ENCODE measurements at places on chromosomes 1 and 21.
A peak's percentile ranks its signal among the peaks of the same experiment; 100 is the strongest.

DNA sequence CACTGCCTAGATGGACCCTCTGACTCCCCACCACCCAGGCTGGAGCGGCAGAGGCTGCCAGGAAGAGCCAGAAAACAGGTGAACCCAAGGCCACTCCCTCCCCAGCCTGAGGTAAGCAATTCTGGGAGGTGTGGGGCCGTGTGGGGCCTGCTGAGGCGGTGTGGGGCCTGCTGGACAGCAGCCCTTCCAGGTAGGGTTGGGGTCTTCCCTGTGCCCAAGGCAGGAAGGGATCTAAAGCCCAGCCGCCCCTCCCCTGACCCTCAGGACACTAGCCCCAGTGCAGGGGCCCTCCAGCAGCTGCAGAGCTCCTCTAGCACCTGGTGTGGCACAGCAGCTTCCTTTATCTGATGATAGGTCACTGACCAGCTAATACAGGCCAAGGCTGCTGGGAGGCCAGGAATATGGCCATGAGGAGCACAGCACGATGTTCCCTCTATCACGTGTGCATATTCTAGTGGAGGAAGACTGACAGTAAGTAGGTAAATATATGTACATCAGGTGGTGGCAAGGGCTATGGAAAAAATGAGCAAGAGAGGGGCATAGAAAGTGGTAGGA is 86.9 kb downstream of the IER5 start:
- no peak for ATAC-seq

DNA sequence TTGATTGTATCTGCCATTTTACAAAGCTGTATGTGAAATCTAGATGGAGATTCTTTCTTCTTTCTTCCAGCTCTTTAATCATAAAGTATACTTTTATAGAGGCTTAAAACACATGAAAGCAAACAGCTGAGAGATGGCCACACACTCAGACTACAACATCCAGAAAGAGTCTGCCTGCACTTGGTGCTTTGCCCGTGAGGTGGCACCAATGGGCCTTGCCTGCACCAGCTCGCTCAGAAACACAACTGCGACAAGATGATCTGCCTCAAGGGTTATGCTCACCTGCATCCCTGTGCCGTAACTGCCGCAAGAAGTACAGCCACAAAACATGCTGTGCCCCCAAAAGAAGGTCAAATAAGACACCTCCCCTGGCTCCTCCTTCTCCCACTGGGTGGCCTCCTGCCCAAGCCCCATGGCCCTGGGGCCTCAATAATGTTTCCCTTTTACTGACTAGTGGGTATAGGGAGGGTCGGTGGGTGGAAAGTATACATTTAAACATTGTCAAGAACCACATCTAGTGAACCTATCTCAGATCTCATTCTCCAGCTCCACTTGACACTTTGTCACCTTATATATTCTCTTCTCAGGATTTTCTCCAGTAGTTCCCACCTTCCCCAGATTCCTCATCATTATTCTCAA is 66.7 kb upstream of the ANGPTL3 start:
- ATAC-seq, result peak; percentile 43

GRCh38 chr1:66533804-66534740 is at the start of gene SGIP1:
Gene SGIP1, plus strand, starts transcription at chr1:66534153. Its CDS starts 206 bp downstream, at chr1:66534359.
- no peak for ATAC-seq

DNA sequence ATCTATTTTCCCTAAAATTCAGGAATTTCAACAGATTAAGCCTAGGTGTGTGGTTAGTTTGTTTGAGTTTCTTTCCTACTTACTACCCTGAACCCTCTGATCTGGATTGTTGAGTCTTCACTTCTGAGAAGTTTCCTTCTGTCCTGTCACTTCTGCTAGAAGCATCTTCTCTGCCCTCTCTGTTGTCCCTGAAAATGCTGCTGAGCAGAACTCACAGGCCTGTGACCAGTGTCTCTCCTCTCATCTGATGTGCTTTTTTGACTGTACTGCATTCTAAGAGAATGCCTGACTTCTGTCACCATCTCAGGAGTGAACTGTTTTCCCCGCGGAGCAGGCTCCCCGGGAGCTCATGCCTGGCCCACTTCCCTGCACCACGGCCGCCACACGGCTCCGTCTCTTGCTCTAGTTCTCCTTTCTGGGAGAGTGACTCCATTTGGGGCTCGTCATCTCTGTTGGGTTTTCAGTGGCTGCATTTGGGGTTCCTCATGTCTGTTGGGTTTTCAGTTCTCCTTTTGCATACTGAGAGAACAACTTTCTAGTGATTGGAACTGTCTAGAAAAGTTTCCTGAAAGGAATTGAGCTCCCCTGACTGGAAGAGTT is 77.9 kb downstream of the POFUT2 start:
- no peak for ATAC-seq

GRCh38 chr1:228297822-228298221 is 90.0 kb downstream of the OBSCN start:
- ATAC-seq, result no peak

DNA sequence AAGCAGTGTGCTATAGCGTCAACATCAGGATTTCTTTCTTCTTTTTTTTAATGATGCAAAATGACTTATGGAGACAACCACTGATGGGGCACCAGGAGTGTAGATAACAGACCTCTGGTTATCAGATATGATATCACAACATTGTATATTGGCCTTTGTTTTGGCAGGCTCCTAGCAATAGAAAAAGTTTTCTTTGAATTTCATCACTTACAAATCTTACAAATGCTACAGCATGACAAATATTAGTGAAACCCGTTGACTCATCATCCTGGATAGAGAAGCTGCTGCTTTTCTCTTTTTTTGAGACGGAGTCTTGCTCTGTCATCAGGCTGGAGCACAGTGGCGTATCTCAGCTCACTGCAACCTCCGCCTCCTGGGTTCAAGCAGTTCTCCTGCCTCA is 92.9 kb downstream of the LTN1 start:
- no peak for ATAC-seq

DNA sequence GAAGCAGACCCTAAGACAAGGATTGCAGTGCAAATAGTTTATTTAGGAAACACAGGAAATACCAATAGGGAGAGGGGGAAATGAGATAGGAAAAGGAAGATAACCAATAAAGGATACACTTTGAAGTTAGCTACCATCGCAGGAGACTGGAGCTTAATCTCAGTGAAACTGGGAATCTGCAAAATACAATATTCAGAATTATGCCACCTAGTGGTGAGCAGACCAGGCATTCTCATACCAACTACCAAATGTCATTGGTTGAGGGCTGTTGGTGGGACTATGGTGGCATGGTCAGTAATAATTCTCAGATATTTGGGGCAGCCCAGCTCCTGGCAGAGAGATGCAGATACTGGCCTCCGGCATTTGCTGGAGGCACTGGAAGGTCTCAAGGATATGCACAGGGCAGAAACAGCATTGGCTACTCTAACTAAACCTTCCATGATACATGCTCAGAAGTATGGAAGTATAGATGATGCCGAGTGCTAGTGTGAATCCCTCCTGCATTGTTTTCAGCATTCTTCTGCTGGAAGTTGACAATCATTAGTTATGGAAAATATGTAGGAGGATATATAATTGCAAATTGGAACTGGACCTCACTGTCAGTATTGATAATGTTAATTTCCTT is 11.8 kb upstream of the ZFP69B start:
- ATAC-seq, result peak; percentile 48

- no peak for ATAC-seq
These were observed 149.4 kb downstream of the FAM78B start for GRCh38 chr1:166017395-166017794.

GRCh38 chr1:20154301-20154831 is 15.2 kb downstream of the PLA2G2F start:
- no peak for ATAC-seq

- ATAC-seq, result no peak
These were observed 83.0 kb downstream of the MAN1C1 start for GRCh38 chr1:25699500-25700143.

DNA sequence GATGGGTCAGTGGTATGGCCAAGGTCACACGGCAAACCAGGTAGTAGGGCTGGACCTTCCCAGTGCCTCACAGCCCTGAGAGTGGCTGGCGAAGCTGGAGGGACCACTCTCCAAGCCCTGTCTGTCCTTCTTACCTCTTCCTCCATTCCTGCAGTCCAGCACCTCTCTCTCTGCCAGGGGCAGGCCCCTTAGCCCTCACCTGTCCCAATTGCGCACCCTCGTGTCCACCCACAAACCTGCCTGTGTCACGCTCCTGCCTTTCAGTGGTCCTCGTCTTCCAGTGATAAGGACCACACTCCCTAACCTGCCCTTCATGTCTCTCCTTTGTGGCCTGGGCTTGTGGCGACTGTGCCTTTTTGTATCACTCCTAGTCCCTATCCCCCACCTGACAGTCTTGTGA is 3.4 kb downstream of the PODN start:
- no peak for ATAC-seq

DNA sequence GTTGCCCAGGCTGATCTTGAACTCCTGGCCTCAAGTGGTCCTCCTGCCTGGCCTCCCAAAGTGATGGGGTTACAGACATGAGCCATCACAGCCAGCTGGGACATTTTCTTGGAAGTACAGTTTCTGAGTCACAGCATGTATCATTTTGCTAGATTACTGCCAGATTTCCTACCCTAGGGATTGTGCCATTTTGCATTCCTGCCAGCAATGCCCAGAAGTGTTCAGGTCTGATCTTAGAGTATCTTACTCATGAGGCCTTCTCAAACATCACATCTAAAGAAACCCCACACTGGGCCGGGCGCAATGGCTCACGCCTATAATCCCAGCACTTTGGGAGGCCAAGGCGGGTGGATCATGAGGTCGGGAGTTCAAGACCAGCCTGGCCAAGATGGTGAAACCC is 10.2 kb downstream of the BMP8A start:
- peak; percentile 22 for ATAC-seq

GRCh38 chr1:26820784-26821269 is 5.7 kb upstream of the ZDHHC18 start:
- ATAC-seq, result peak; percentile 74

DNA sequence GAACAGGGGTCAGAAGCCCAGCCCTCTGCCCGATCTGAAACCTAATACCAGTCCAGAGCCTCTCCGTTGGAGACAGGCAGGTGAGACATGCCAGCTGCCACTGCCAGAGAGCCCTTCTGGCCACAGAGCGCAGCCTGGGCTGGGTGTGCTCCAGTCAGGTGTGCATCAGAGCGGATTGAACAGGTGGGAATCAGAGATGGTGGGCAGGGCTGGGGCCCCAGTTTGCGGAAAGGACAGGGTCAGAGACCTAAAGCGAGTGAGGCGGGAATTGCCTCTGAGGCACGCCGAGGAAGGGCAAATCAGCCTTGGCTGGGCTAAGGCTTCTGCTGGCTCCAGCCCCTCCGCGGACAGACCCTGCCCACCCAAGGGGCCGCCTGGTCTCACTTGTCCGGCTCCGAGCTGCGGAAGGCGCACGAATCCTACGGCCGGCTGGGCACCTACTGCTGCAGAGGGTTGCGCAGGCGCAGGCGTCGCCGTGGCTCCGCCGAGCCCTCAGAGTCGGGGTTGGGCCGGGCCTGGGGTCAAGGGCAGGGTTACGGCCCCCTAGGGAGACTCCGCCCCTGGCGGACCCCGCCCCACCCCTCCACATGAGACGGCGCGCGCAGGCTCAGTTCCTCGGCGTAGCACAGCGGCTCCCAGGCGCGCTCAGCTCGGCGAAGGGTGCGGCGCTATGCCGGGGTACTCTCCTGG is 10.3 kb downstream of the CPLANE2 start:
- ATAC-seq, result peak; percentile 33

DNA sequence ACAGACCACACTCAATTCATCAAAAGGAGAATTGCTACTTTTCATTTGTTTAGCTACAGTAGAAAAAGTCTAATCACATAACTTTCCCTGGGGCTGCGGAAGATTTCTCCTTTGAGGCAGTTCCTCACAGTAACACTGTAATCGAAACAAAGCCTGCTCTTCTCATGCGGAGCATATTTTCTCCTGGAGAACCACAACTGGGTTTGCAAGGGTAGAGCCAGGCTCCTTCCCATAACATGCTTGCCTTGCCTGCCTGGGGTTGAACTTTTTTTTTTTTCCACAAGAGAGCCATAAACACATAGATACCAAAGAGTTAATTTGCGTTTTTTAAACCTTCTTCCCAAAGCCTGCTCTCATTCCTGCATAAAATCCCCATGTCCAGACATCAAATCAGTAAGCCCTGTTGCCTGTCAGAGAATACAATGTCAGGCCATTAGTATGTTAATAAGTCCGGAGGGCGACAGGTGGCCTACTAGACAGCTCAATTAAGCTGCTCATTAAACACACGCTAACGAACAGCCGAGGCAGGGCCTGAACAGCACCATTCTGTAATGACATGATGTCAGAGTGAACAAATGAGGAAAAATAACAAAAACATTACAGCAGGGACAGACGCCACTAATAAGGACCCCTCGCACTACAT is 107.1 kb upstream of the OLIG2 start:
- ATAC-seq, result no peak

DNA sequence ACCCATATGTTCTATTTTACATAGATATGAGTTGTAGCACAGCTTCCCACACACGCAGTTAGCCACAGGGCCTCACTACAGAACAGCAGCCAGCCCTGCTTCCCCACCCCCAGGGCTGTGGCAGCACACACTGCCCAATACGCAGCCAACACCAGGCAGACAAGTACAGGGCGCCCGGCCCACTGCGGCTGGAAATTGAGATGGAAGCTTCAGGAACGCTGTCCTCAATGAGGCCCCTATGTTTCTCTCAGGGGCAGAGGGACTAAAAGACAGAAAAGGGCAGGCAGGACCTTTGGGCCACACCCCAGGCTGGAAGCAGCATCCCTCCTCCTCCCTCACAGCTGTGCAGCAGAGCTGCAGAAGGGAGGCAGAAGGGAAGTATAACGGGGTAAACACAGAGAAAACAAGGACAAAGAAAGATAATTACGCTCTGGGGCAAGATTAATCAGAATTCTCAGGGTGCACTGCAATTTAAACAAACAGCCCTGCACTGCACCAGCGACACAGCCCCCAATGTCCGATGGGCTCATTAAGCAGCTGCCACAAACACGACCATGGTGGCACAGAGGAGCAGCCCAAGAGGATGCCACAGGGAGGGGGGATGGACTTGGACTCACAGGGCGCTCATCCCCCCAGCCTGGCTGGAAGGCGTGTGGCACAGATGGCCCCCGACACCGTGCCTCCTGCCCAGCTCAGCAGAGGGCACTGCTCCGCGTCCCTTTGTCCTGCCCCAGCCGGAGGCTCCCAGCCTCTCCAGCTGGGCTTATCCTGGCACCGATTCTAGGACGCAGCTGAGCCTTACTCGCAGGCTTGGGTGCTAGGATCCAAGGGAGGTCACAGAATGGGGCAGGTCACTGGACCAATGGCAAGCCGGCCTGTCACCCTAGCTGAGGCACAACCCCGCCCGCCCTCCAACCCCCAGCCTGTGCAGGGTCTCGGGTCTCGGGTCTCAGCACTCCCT is 14.2 kb downstream of the WDR4 start:
- no peak for ATAC-seq

GRCh38 chr1:110463725-110464124 is 12.8 kb downstream of the PROK1 start:
- ATAC-seq, result peak; percentile 59

GRCh38 chr1:4690951-4691675 is 36.7 kb downstream of the AJAP1 start:
- peak; percentile 48 for ATAC-seq

GRCh38 chr1:1989789-1990188 is 13.8 kb downstream of the CFAP74 start:
- ATAC-seq, result no peak

- ATAC-seq, result no peak
These were observed 26.8 kb upstream of the ATP5PO start for GRCh38 chr21:33942426-33942825.

GRCh38 chr1:155130272-155131006 is 2.8 kb downstream of the EFNA1 start:
- no peak for ATAC-seq

GRCh38 chr1:12518931-12519692 is 98.9 kb downstream of the DHRS3 start:
- peak; percentile 63 for ATAC-seq
